RCC 7860 (cell line): ENCODE measurements at places on chromosomes 1 and 21.
A peak's percentile ranks its signal among the peaks of the same experiment; 100 is the strongest.

GRCh38 chr1:58823481-58824010, 39.7 kb upstream of the JUN start:
- DNase-seq, result peak; percentile 86

DNA sequence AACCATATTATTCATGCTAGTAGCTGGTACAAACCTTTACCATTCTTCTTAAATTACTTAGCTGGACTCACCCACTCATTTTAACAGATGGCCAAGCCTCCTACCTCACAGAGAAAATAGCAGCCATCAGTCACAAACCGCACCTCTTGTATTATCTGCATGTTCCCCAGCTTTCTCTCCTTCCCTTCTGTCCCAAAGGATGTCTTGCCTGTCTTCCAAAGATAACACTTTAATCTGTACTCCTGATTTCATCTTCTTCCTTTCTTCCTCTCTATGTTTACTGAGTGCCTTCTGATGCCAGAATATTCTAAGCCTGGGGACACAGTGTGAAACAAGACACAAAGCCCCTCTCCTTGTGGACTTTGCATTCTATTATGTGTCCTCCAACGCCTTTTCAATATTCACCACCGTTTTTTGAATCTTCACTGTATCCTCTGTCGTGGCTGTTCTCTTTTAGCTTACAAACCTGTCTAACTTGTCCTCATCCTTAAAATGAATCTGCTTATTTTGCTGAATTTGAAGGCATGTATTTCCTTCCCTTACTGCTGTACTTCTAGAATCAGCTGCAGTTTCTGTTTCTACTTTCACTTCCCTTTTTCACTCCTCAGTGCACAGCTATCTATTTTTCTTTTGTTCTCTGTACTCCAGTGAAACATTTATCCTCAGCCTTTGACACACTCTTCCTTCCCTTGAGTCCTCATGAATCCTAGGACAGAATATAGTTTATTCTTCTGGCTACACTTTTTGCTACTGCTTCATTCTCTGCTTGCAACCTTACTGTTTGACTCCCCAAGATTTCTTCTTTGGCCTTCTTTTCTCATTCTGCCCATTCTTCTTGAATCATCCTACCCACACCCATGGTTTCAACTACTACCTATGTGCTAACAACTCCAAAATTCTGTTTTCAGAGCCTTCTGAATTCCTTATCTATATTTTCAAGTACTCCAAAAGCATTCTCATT, 216.9 kb upstream of the SAMSN1 start:
- DNase-seq, result no peak

GRCh38 chr1:118082984-118083383, 102.0 kb downstream of the SPAG17 start:
- DNase-seq, result no peak

DNA sequence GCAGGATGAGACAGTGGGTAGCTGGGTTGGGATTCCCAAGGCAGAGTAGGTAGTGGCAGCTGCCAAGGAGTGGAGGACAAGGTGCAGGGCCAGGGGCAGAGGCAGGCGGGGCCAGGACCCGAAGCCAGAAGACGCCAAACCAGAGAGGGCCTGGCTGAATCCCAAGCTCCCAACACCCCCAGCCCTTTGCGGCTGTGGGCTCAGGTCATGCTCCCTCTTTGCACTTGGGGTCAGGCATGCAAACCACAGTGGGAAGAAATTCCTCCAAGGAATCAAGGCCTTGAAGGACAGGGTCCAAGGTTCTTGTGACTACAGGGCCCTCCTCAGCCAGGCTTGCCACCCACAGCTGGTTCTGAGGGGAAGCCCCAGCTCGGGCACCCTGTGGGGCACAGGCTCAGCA, 6.2 kb downstream of the C1orf210 start:
- no peak for DNase-seq

DNA sequence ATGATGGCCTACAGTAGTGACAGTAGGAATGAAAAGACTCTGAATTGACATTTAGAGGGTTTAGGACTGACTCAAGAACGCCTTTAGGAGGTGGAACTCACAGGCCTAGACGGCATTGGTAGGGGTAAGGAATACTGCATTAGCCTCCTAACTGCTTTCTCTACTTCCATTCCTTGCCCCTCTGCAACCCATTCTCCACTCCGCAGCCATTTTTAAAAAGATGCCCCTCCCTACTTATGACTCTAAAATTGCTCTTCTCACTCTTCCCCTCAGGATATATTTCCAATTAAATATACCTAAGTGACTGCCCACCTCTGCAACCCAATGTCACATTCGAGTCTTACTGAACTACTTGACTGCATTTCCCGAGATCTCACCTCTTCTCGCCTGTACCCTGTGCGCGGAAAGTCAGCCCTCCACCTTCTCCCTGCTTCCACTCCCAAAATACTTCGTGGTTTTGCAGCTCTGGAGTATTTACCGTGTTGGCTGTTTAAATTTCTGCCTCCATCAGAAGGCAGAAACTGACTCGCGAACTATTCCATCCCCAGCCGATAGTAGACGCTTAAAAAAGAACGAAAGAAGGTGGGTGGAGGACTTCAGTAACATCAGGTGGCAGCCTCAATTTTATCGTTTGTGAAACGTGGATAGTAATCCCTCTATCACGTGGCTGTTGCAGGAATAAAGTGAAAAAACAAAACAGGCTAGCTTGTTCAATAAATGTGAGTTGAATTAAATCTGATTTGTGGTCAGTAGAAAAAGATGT, 1.1 kb upstream of the YBX1 start:
- no peak for DNase-seq

- peak; percentile 44 for DNase-seq
Measured at GRCh38 chr1:16235944-16236510, 956 bp downstream of the CPLANE2 start.

GRCh38 chr1:46613661-46614603, 2.7 kb downstream of the MOB3C start:
- no peak for DNase-seq

DNA sequence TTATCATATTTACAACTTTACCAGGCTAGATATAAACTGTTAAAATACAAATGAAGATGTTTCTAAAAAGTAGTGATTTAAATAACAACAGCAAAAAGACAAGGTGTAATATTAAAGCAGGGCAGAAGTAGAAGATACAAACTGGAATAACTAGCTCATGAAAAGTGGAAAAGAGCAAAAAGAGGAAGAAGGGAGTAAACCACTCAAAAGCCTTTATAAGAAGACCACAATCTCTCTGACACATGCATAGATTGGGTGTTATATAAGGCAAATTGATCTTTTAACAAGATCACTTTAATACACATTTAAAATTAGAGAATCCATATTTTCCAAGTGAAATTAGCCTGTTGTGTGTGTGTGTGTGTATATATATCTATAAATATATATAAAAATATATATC, 5.0 kb downstream of the DENND1B start:
- no peak for DNase-seq

DNA sequence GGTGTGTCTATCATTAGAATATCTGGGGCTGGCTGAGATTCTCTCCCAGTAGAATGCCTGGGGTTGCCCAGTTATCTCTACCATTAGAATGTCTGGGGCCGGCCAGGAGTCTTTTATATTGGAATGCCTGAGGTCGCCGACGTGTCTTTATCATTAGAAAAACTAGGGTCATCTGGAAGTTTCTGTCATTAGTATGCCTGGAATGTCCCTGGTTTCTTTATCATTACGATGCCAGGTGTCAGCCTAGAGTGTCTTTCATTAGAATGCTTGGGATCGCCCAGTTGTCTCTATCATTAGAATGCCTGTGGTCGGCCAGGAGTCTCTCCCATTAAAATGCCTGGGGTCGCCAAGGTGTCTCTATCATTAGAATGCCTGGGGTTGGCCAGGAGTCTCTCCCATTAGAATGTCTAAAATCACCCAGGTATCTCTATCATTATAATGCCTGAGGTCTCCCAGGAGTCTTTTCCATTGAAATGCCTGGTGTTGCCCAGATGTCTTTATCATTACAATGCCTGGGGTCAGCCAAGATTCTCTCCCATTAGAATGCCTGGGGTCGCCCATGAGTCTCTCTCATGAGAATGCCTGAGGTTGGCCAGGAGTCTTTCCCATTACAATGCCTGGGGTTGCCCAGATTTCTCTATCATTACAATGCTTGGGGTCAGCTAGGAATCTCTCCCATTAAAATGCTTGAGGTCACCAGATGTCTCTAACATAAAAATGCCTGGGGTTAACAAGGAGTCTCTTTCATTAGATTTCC, 53.2 kb downstream of the RNF187 start:
- no peak for DNase-seq

DNA sequence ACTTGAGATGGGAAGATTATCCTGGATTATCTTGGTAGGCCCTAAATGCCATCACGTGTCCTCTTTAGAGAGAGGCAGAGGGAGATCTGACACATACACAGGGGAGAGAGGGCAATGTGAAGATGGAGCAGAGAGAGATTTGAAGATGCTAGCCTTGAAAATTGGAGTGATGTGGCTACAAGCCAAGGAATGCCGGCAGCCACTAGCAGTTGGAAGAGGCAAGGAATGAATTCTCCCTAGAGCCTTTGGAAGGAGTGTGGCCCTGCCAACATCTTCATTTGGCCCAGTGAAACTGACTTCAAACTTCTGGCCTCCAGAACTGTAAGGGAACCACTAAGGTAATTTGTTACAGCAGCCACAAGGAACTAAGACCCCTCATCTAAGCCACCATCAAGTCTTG, 8.9 kb upstream of the CAMTA1 start:
- DNase-seq, result no peak

GRCh38 chr1:75602486-75602885, 8.4 kb downstream of the SLC44A5 start:
- DNase-seq, result no peak

DNA sequence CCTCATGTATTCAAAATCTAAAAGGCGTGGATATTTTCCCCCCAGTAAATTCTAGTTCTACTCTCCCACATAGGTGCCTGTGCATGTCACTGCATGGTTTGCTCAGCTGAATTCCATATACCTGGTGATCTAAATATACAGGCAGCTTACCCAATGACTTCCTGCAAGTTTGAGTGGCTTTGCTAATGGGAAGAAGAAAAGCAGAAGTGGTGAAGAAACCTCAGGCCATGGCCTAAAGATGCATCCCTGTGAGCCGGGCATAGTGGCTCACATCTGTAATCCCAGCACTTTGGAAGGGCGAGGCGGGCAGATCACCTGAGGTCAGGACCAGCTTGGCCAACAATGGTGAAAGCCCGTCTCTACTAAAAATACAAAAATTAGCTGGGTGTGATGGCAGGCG, 11.5 kb downstream of the SLC44A3 start:
- DNase-seq, result no peak

- no peak for DNase-seq
Measured at GRCh38 chr1:31163866-31164265, 75.8 kb downstream of the NKAIN1 start.

DNA sequence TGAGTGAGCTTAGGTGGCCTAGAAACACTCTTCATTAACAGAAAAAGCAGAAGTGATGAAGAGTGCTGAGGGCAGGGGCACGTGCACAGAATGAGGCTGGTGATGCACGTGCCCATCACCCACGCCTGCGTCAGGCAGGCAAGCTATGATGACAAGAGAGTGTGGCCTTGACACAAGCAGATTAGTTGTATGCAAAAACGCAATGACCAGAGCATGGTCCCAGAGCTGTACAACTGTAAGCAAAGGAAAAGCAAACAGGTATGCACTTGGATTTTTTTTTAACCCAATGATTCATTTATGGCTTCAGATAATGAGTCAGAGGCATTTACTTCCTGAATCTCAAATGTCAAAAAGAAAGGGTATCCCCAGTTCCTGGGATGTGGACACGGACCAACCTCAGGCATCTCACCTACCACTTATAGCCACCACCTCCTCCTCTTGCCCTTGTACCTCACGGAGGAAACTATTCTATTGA, 9.1 kb upstream of the TMEM61 start:
- peak; percentile 51 for DNase-seq

GRCh38 chr1:24231701-24232100, 44.6 kb upstream of the IFNLR1 start:
- no peak for DNase-seq

- no peak for DNase-seq
Measured at GRCh38 chr1:9281908-9282695, 10.6 kb upstream of the SPSB1 start.

DNA sequence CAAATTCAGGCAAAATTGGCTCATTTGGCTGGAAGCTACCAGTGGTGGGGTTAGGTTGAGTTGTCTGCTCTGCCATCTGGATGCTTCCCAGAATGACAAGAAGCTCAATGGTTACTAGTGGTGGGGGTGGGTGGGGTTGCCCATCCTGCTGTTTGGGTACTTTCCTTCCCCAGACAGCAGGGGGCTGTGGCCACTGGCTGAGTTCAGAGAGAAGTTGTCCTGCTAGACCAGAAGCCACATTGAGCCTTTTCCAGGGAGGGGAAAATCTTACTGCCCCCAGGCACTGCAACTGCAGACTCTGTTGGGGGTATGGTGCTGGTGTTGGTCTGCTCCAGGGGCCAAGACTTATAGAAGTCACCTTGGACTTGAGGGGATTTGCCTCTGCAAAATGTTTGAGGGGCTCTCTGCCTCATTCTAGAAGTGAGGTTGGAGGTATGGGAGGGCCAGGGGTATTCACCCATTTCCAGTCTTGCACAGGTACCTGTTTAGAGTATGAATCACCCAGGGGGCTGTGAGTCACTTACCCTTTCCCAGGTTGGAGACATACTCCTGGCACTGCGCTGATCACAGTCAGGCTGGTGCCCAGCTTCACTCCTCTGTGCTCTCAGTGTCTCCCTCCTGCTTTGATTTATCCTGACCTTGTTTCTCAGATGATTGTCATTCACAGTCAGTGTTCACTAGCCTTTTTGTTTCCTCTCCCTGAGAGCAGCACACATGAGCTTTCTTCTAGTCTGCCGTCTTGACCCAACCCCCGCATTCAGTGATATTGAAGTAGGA, 89.1 kb upstream of the NEGR1 start:
- no peak for DNase-seq

DNA sequence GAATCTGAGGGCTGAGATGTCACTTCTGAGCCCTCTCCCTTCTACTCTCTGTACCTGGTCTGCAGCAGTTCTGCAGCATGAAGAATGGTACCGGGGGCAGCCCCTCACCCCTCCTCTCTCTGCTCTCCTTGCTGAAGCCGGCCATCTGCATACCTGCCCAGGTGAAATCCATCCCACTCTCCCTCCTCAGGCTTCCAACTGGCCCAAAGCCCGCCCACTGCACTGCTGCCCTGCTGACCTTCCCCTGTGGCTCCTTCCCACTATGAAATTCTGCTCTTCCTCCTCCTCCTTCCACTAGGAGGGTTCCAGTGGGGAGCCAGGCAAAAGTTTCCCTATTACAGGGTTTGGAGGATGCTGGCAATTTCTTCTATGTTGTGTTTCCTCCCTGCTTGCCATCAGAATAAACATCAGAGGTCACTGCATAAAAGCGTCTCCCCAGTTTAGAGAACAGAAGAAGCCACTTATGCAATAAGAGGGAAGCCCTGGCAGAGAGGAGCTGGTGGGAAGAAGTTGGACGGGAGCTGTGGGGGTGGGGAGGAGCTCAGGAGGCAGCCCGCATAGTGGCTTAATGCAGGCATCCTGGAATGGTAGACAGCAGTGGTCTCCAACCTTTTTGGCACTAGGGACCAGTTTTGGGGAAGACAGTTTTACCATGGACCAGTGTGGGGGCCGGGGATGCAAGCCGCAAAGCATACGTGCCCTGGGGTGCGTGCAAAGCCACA, 30.3 kb downstream of the TMCO4 start:
- no peak for DNase-seq

DNA sequence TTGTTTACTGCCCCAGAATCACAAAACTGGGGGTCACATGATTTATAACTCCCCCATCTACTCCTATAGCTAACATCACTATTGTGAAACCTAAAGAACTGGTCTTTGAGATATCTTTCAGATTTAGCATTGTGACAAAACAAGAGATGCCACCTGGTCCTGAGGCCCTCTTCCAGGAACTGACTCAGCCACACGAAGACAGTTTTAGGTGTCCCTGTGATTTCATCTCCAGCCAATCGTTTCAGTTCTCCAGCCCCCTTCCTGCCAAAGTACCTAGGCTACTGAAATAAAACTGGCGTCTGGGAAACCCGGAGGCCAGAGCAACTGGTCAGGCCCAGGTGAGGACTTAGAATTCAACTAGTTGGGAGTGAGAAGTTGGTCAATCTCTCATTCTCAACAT, 36.6 kb downstream of the TBX19 start:
- DNase-seq, result no peak
